GF-D8 (cell line): ENCODE measurements at places on chromosomes 13 and 19.

- DNase-seq = no peak
Observed at GRCh38 chr13:37385248-37385647, 213.3 kb downstream of the POSTN start.

GRCh38 chr13:20351281-20352022 is 119.3 kb upstream of the GJB6 start:
- peak; percentile 28 for DNase-seq

GRCh38 chr13:24511816-24512196 is 772 bp downstream of the PARP4 start:
- DNase-seq = peak; percentile 69

GRCh38 chr13:46656786-46657185 is 103.8 kb downstream of the LRCH1 start:
- DNase-seq = no peak

GRCh38 chr13:38361542-38362262 is 12.1 kb downstream of the UFM1 start:
- DNase-seq = no peak

GRCh38 chr19:3459089-3459881 is 21.0 kb downstream of the SMIM24 start:
- no peak for DNase-seq

GRCh38 chr19:53906211-53907192 is 2.6 kb upstream of the CACNG7 start:
- no peak for DNase-seq

GRCh38 chr19:582497-583197 is 7.0 kb upstream of the HCN2 start:
- no peak for DNase-seq

GRCh38 chr13:39401756-39402155 is 201.2 kb downstream of the LHFPL6 start:
- DNase-seq = peak; percentile 83

- DNase-seq = no peak
Observed at GRCh38 chr19:2517881-2518601, 42.1 kb downstream of the GADD45B start.

DNA sequence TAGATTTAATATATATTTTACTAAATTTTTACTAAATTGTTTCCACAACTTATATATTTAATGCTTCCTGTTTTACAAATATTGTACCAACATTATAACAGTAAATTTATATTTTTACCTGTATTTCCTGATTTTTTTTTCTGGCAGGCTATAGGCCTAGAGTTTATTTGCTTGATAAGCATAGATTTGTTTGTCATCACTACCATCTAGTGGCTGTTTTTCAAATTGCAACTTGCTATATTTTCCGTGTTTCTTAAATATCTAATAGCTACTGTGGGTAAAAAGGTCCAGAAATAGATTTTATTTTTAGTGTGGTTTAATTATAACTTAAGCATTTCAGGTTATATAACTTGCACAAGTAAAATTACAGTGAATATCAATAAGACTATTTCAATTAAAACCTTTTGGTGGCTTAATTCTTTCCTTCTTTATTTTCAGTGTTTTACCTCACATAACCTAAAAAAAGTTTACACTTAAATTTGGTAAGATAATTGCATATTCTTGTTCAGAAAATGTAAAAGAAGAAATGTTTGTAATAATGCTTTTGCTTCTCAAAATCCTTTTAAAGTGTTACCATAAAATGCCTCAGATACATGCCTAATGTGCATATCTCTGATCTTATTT is 60.6 kb downstream of the NDFIP2 start:
- peak; percentile 56 for DNase-seq

- DNase-seq = no peak
Observed at GRCh38 chr13:105153611-105154010, 1381.9 kb downstream of the EFNB2 start.

GRCh38 chr13:20128459-20128931 is 32.4 kb downstream of the GJA3 start:
- no peak for DNase-seq

GRCh38 chr19:977058-977464 is 7.1 kb upstream of the WDR18 start:
- no peak for DNase-seq

DNA sequence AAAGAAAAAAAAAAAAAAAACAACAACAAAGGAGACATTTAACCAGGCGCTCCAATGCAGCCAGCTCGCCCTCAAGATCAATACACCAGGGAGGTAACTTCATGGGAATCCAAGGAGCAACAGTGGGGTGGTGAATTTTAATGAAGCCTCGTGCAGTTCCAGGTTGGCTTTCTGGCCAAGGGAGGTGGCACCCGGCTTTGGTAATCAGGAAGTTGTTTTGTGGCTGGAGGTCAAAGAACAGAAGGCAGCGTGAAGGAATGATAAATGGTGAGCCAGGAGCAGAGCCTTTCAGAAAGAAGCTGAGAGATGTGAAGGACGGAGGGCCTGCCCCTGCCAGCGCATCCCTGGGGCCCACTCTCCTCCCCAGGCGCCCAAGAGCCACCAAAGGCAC is 188.2 kb upstream of the TSC22D1 start:
- no peak for DNase-seq

DNA sequence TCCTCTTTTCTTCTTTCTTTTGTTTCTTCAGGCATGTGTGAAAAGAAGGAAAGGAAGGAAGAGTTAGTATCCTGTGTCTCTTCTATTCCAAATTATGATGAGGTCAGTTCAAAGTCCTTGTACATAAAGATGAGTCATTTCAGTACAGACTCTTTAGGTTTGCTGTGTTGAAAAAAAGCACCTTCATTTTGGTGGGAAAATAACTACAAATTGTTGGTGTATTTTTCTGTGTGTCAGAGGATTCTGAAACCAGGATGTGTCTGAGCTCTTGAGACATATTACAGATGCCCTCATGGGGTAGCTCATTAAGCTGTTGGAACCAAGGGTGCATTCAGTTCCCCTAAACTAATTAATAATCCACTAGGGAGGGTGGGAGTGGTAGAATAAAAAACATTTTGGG is 5.8 kb upstream of the HSPH1 start:
- no peak for DNase-seq

GRCh38 chr13:110953833-110954532 is 39.1 kb upstream of the ANKRD10 start:
- DNase-seq = no peak

- no peak for DNase-seq
Observed at GRCh38 chr13:113207890-113208420, 514 bp downstream of the PCID2 start.

GRCh38 chr19:16351133-16351809 is 26.6 kb downstream of the KLF2 start:
- DNase-seq = no peak

DNA sequence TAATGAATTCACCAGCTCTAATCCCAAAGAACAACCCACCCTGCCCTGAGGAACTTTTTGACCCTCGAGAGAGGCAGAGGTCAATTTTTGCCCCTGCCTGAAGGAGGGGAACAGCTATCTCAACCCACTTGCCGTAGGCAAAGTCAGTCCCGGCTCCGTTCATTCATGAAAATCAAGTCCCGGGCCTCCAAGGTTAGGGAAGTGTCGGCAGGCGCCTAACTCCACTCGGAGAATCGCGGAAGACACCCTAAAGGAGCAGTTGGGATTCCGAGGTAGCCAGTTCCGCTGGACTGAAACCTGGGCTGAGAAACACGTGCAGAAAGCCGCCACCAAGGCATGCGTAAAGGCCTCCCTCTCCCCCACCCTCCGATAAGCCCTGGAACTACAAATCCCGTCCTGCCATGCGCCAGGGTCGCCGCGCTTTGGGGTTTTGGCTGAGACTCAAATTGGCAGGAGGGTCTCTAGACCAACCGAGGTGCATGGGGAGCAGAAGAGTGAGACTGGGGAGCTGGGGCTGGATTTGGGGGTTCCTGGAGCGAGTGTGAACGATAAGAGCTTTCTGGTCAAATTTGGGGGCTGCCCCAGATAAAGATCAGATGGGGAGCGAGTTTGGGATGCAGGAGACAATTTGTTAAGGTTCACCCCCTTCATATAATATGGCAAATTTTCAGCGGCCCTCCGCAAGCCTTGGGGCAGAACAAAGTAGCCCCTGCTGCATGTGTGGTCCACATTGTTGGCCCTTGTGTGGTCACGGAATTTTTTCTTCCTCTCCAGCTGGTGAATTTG is at the start of gene TNPO2:
TNPO2 (minus strand) TSS at position 292 of the 786 bp plus-strand sequence. CDS start 2,955 bp downstream, outside the sequence.
- peak; percentile 63 for DNase-seq

DNA sequence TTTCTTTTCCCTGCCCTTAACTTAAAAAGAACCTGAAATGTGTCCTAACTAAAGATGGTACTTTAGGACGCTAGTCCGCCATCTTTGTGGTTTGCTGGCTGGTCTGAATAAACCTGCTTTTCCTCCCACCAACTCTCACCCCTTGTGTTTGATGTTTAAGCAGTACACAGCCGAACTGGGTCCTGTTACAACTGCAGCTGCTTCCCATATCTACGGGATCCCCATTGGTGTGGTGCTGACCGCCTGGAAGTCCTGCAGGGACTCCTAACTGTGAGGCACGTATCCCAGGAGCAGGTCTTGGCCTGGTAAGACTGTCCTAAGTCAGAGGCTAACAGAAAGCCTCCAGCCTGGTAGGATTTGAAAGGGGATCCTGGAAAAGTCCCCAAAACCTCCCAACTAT is 40.9 kb upstream of the VSTM2B start:
- DNase-seq = no peak

GRCh38 chr13:51235756-51236490 is 13.7 kb downstream of the FAM124A start:
- no peak for DNase-seq

GRCh38 chr19:38838208-38838985 is 6.8 kb upstream of the ECH1 start:
- DNase-seq = no peak

GRCh38 chr13:24045597-24045996 is 114.9 kb upstream of the SPATA13 start:
- DNase-seq = no peak

GRCh38 chr13:111950697-111951096 is 116.3 kb upstream of the SOX1 start:
- no peak for DNase-seq

- DNase-seq = no peak
Observed at GRCh38 chr13:94617389-94618000, 15.8 kb downstream of the GPR180 start.

GRCh38 chr13:102700088-102701031 is 5.5 kb upstream of the METTL21C start:
- no peak for DNase-seq

DNA sequence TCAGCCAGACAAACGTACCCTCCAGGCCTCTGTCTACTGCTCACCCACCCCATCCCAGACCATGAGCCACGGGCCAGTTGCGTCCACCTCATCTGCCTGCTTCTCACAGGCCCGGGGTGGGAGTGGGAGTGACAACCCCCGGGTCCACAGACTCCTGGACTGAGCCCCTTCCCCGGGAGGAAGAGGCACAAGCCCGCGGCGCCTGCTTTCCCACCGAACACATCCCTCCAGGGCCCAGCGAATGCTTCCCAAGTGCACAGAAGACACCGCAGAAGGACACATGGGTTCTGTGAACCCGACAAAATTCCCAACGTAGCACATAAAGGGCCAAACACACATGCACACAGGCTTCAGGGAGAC is 18.0 kb upstream of the PLPP2 start:
- no peak for DNase-seq

GRCh38 chr19:35284153-35285094 is 2.1 kb downstream of the HAMP start:
- DNase-seq = no peak

DNA sequence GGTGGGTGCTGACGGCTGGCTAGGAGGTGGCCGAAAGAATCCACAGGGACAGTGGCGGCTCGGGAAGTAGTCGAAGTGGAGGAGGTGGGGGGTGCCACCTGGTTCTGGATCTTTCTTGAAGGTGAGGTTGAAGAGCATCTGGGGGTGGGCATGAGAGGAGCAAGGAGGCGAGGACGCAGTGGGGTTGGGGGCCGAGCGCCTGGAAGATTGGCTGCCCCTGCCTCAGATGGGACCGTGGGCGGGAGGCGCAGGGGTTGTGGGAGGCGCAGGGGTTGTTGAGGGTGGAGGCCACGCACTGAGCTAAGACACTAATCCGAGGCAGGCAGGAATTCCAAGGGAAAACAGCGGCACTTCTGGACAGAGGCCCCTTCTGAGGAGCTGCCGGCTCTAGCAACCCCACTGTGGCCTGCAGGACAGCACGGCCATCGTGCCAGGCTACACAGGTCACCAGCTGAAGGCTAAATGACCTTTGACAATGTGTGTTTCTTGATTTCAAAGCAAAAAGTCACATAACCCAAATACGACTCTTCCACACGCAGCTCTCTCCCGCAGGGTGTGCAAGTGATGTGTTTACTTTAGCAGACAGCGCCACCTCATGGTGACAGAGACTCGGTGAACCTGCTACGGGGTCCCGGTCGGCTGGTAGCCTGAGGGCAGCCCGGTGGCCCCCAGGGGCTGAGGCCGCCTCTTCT is 44.1 kb upstream of the RANBP3 start:
- peak; percentile 8 for DNase-seq

GRCh38 chr13:101691341-101691860 is 238.9 kb downstream of the ITGBL1 start:
- no peak for DNase-seq

DNA sequence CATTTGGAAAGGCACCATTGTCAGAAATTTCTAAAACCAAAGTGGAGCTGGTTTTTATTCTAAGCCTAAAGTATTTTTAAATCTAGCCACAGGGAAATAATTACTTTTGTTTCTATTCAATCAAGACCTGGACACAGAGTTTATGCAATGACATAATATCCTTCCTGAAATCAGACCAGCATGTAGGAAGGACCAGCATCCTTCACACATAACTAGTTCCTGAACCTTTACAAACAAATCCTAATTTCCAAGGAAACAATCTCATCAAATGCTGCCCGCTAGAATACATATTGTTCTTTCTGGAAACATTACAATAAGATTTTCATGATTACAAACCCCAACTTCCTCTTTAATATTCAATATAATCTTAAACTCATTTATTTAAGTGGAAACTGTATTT is 1.5 kb downstream of the STARD13 start:
- no peak for DNase-seq

GRCh38 chr13:76991796-76992547 is at the start of gene CLN5:
TSS of gene CLN5 (plus strand) at chr13:76992081. CDS start at chr13:76992099, 18 bp downstream.
- DNase-seq = peak; percentile 86

DNA sequence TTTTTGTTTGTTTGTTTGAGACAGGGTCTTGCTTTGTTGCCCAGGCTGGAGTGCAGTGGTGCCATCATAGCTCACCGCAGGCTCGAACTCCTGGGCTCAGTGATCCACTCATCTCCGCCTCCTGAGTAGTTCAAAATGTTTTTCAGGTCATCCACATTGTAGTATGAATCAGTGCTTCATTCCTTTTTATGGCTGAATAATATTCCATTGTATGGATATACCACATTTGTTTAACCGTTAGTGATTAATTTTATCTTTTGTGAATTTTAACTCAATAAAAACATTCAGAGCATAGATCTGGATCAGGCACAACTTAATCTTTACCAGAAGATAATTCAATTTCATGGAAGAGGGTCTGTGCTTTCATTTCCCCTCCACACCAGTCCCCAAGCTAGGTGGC is 47.7 kb downstream of the VAV1 start:
- no peak for DNase-seq

DNA sequence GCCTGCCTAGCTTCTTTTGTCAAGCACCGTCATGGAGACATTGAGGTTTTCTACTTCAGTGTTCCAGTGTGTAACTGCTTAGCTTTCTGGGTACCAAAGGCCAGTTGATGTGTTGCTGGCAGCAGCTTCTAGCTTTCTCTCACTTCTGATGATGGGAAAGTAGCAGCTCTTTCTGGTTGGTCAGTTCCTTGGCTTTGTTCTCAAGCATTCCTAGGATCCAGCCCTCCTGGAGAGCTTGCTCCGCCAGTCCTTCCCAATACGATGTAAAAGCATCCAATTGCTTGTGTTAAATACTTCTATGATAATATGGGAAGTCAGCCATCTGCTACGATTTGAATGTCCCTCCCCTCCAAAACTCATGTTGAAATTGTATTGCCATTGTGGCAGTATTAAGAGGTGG is 182.8 kb downstream of the UGGT2 start:
- no peak for DNase-seq

- peak; percentile 82 for DNase-seq
Observed at GRCh38 chr19:14440049-14440448, 6.9 kb downstream of the PKN1 start.
